ENCODE measurements at places on chromosomes 5 and 9.

DNA sequence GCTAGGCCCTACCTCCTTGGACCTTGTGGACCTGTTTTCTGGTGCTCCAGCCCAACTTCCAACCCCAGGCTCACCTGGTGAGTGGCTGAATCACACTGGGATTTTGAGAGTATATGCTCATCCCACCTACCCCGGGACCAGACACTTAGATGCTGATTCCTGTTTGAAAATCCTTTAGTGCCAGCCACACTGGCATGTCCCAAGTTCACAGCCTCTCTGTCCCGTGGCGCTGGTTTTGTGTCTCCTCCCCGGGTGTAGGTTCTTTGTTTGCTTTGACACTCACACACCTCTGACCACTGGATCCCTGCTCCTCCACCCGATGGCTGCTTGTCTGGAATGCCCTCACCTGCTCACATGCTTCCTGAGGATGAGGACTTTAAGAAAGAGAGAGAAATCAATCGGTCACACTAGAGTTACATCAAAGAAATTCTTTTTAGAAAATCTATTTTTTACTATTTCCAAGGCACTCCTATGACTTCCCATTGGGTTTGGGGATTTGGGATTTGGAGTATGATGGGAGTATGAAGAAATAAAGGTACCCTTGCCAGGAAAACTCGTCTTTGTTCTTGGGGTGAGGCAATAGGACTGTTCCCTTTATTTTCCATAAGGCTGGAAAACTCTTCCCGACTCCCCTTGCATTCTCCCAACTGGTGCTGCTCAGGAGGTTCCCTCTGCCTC is 7.3 kb upstream of the SLC25A48 start:
- no peak for DNase-seq

DNA sequence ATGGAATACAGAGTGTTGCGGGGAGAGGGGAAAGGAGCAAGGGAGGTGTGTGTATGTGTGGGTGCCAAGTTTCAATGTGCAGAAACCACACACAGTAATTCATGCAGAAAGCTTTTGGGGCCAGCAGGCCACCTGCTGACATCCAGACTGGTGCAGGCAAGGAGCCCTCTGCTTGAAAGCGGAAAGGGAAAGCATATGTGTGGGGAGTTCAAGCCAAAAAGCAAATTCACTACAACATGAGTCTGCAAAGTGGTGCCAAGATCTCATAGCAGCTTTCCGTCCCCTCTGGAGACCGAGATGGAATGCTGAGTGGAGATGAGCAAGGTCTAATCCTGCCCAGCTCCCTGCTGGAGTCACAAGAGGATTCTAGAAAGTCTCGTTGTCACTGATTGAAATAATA is 159.7 kb upstream of the VLDLR start:
- no peak for DNase-seq

DNA sequence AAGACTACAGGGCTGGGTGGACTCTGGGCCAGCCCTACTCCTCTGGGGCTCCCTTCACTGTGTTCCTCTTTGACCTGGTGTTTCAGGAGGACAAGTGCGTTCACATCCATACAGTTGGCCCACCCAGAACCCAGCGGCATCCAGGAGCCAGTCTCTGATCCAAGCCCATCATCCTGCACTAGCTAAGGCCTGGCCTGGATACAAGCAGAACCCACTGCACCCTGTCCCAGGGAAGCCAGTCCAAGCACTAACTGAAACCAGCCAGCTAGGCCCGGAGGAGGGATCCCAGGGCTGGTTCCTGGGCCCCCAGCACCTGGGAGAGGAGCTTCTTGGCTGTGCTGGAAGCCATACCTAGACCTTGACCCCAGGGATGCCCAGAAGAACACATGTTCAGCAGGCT is 4.1 kb upstream of the GBGT1 start:
- no peak for DNase-seq

- no peak for DNase-seq
Observed at GRCh38 chr9:104088416-104088815, 5.7 kb upstream of the SMC2 start.

GRCh38 chr9:30774326-30774725 is 1610.1 kb upstream of the ACO1 start:
- no peak for DNase-seq

GRCh38 chr5:159343295-159344094 is 13.2 kb upstream of the IL12B start:
- DNase-seq: no peak

GRCh38 chr5:59034498-59035186 is 451.8 kb downstream of the RAB3C start:
- DNase-seq: no peak

DNA sequence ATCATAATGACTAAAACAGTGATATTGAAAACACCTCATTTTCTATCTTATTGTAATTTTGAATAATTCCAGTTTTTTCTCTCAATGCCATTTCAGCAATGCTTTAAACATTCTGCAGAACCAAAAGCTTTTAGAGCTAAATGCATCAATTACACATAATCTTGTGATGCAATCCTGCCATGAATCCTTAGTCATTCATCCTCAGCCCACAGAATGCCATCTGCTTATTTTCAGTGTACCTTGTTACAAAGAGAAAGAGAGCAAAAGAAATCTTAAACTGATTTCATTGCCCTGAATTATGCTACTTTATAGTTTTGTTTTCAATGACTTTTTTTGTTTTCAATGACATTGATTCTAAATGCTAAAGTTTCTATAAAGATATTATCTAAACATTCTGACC is 1234.8 kb upstream of the C9orf72 start:
- DNase-seq: no peak

DNA sequence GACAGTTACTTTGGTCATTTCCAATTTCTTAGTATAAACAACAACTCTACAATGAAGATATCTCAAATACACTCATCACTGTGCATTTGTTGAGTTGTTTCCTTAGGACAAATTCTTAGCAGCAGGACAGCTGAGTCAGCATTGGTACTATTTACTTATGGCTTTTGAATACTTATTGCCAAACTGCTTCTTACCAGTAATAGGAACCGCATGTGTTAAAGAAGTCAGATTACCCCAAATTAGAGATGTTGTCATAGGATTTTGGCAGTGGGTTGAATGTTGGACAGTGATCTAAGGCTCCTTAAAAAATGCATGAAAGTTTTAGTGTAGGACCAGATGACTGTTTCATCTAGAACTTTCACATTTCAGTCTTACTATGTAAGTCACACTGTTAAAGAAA is 280.1 kb upstream of the DMRT1 start:
- DNase-seq: no peak

GRCh38 chr5:22465177-22465576 is 388.0 kb downstream of the CDH12 start:
- no peak for DNase-seq
